ENCODE measurements at places on chromosomes 2 and 18. TPM values are rescaled to one million over a fixed set of nuclear protein-coding genes. Genes with fewer than 3 reads are reported as not detected.

PKDCC gene
- total RNA-seq: not detected

MAPRE2 gene
- 50.7 TPM for total RNA-seq

REG3A gene
- total RNA-seq: not detected

ZCCHC2 gene
- total RNA-seq: 58.8 TPM

CHRNG gene
- total RNA-seq: not detected

ASPRV1 gene
- total RNA-seq: 0.44 TPM

TSPYL6 gene
- total RNA-seq: not detected

MROH2A gene
- total RNA-seq: not detected

TUBA3D gene
- not detected for total RNA-seq

HJURP gene
- total RNA-seq: 40.4 TPM

ALPP gene
- not detected for total RNA-seq

GRHL1 gene
- total RNA-seq: 1.5 TPM

APOB gene
- total RNA-seq: not detected

ST6GAL2 gene
- not detected for total RNA-seq

GCG gene
- total RNA-seq: not detected

ASB18 gene
- not detected for total RNA-seq

GPR75 gene
- total RNA-seq: 3.7 TPM

SLC19A3 gene
- total RNA-seq: not detected

DNA sequence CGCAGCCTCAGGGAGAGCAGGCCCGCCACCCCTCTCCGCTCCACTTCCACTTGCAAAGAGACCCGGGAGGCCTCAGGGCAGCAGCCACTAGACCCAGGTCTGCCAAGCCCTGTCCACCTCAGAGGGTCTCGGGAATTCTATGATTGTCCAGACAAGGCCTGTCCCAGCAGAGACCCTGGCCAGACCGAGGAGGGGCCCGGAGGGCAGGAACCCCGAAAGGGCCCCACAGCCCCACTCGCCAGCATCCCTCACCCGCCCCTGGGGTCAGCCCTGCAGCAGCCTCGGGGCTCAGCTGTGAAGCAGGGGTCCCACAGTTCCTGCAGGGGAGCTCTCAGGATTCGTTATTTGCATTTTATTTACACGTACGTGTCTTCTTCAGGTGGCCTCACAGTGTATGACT is 269.5 kb downstream of the EIPR1 start:
- DNase-seq: no peak

DNA sequence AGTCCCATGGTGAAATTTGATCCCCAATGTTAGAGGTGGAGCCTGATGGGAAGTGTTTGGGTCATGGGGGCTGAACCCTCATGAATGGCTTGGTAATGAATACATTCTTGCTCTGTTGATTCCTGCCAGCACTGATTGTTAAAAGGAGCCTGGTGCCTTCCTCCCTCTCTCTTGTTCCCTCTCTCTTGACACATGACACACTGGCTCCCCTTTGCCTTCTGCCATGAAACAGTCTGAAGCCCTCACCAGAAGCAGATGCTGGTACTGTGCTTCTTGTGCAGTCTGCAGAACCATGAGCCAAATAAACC is 30.6 kb upstream of the EPC2 start:
- no peak for DNase-seq

- no peak for DNase-seq
Measured at GRCh38 chr2:144517866-144518747, 1.8 kb downstream of the ZEB2 start.

DNA sequence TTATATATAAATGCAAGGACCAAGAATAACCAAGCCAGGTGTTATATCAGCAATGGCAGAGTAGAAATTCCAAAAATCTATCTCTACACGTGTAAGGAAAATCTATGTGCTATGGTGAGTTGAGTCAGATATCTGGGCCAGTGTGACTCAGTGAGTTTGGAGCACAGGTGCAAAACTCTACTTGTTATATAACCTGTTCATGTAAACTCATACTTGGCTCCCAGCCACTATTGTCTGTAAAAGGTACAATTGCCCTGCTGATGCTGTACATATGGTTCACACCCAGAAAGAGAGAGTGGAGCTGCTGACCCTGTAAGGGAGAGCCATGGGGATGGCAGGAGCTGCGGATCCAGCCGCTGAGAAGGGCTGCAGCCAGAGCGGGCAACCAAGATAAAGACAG is 112.0 kb downstream of the TRABD2A start:
- DNase-seq: no peak

DNA sequence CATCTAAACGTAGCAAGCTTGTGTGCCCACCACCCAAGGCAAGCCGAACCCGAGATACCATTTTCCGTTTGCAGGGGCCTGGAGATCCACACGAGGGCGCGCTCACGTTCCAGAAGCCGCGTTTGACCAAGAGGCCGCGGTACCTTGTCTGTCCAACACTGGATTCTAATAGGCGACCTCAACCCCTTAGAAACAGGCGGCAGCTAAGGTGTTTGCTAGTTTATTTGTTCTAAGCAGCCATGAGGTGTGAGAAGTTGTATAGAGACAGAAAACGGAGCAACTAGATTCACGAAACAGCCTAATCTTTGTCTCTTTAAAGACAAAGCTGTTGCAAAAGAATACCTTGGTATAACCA is 4.2 kb downstream of the HOXD11 start:
- no peak for DNase-seq

GRCh38 chr2:89851583-89851905 is 1160.1 kb downstream of the RPIA start:
- no peak for DNase-seq

DNA sequence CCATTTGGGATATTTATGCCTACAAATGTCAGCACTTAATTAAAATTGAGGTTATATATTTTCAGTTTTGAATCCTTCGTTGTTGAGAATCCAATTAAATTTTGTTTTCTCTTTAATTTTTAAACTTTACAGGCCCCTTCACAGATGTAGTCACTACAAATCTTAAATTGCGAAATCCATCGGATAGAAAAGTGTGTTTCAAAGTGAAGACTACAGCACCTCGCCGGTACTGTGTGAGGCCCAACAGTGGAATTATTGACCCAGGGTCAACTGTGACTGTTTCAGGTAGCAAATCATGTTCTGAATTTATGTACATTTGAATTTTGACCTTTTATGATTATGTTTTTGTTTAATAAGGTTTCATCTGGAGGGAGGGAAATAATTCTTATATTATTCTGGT is 17.9 kb downstream of the VAPA start:
- DNase-seq: no peak

- no peak for DNase-seq
Measured at GRCh38 chr2:47907039-47907781, 912 bp upstream of the FBXO11 start.

DNA sequence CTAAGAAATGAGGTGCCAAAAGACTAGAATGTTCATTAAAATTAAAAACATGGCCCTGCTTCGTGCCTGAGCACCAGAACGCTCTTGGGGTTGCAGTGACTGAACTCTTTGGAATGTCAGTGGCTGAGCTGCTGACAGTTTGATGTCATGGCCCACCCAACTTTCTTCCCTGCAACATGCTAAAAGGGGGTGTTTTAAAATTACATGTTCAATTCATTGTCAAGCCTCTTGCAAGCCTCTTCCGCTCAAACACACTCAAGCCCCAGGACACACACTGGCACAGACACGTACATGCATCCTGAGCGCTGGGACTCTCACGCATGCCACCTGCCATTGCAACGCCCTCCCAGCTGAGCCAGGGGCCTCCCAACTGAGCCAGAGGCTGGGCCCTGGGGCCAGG is 12.6 kb downstream of the RUFY4 start:
- DNase-seq: no peak

- no peak for DNase-seq
Measured at GRCh38 chr18:58547864-58548263, 81.0 kb downstream of the ALPK2 start.

DNA sequence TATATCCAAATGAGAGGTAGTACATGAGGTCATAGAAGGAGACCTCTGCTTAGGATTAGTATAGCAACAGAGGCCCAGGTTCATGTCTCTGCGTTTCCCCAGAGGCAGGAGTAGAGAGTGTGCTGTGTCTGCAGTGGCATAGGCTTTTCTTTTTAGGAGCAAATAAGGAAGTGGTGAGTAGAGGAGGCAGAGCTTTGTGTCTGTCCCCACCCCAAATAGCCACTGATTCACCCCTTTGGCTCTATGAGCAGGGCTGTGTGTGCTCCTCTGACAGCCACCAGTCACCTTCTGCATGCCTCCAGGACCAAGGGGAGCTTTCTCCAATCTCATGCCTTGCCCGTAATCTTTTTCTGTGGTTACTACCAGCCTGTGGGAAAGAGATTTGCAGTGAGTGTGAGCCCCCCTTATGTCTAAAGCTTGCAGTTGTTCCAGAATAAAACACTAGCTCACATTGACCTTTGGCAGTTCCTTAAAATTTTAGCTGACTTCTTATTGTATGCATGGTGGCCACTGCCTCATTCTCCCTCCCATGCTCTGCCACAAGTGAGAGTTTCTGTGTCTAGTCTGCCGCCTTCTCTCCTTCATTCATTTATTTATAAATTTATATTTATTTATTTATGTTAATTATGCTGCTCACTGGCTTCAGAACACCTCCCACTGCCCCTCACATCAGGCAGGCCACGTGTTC is 23.5 kb upstream of the ELAC1 start:
- no peak for DNase-seq

DNA sequence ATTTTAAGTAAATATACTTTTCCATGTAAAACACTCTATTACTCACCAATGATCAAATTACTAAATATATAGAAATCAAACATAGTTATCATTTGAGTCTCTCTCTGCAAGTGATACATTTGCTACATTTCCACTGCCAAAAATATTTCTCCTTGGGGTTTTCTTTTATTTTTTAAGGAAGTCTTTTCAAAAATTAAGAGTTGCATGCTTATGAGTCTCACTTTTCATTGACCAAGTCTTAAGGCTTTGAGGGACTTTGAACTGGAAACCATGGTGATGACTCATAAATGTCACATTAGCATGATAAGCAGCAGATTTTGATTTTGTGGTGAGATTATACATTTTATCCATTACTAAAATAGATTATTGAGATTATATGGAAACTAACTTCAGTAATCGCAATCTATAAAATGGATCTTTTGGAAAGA is 152.9 kb downstream of the FAM124B start:
- DNase-seq: no peak

DNA sequence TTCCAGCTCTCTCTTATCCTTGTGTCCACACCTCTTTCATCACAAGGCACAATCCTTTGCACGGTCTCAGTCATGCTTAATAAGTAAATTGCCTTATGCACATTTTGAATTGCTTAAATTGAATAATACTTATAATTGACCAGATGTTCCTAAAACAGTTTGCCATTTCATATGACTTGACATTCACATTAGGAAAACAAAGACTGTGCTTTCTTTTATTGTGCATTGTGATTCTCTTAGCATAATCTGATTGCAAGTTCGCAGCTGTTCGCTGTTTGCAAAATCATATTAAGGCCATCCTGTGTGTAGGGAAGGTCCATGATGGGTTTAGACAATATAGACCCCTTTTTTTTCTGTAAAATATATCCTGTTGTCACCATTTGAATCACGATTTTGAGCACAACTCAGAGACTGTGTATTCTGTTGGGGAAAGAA is 75.6 kb downstream of the RNF144A start:
- DNase-seq: no peak

- no peak for DNase-seq
Measured at GRCh38 chr2:223950448-223951347, 5.6 kb upstream of the WDFY1 start.

GRCh38 chr2:104447831-104448434 is 406.0 kb upstream of the POU3F3 start:
- DNase-seq: no peak

- DNase-seq: no peak
Measured at GRCh38 chr2:227368574-227368973, 10.5 kb downstream of the TM4SF20 start.

- DNase-seq: no peak
Measured at GRCh38 chr2:231515603-231516002, 14.6 kb downstream of the NMUR1 start.

GRCh38 chr2:216680951-216681629 is 14.3 kb downstream of the IGFBP5 start:
- DNase-seq: no peak

DNA sequence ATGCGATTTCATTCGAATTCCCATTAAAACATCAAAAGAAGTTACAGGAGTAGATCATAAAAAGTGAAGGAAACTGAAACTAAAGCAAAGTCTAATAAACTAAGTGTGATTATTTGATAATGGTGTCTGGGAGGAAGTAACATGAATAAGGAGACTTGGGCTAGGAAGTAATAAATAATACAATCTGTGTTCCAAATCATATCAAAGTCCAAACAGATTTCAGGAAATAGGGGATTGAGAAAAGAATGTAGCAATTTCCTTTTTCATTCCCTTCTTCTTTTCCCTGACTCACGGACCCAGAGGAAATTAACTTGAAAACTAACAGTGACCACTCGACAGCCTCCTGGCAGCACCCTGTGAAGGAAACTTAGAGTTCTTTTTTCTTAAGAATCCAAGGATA is 758.4 kb upstream of the GCFC2 start:
- DNase-seq: no peak

- DNase-seq: no peak
Measured at GRCh38 chr2:239177908-239178307, 222.9 kb downstream of the HDAC4 start.

- no peak for DNase-seq
Measured at GRCh38 chr2:64424416-64424987, 29.5 kb upstream of the LGALSL start.

GRCh38 chr2:237685408-237685807 is 58.0 kb downstream of the LRRFIP1 start:
- no peak for DNase-seq

GRCh38 chr2:162116352-162116751 is 35.7 kb downstream of the GCG start:
- DNase-seq: no peak

DNA sequence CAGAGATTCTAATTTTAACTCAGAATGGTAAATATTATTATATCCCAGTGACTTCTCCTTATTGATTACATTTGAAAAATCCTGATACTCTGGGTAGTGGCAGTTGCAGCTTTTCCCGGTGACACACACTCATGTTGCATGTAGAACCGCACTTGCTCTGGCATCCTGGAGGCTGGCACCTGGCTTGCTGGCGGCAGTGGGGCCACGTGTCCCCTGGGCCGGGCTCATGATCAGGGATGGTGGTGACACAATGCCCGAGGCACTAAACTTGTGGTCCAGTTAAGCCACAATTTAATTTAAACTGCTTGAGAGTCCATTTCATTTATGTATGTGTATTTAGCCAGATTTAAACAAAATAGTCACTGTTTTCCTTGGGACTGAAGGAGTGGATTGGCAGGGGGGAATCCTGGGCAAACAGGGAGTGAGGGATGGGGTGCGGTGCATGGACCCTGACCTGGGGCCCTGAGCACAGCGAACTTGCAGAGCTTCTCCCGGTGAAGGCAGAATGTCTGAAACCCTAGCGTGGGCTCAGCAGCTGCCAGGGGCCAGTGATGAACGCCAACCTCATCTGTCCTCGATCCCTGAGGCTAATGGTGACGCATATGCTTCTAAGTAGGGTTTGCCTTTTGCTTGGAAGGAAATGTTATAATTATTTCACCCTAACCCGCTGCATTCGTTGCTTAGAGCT is 50.0 kb downstream of the KCNG2 start:
- no peak for DNase-seq

All from activated T-helper 1 cell treated with anti-CD3 and anti-CD28 coated beads, Interleukin-12 subunit alpha, Interleukin-12 subunit beta, Interleukin-2, Interleukin-4 antibody, amounts not matched to agents 30 ng/mL and 10 ng/mL and 1 ng/mL, durations not matched to agents 14 hours and 24 hours and 36 hours (primary cell).